Esophagus (tissue), 2 donors: ENCODE measurements at places on chromosomes 12 and 14. TPM values are rescaled to one million over a fixed set of nuclear protein-coding genes. Genes with fewer than 3 reads are reported as not detected.

Gene OVCH1
- 0.02 TPM for polyA plus RNA-seq

Gene SLC2A13
- polyA plus RNA-seq, result 1.0 TPM

Gene GALNT16
- 0.39 TPM for polyA plus RNA-seq

Gene SIX6
- not detected for polyA plus RNA-seq

Gene CABP1
- 1.1 TPM for polyA plus RNA-seq

Gene FIGNL2
- 0.08 TPM for polyA plus RNA-seq

Gene GPRC5A
- polyA plus RNA-seq, result 15.0 TPM

Gene IGF1
- 0.90 TPM for polyA plus RNA-seq

Gene FOXA1
- 9.5 TPM for polyA plus RNA-seq

Gene MIP
- polyA plus RNA-seq, result 0.04 TPM

Gene KCNMB4
- polyA plus RNA-seq, result 0.51 TPM

Gene KCNC2
- polyA plus RNA-seq, result not detected

Gene RNFT2
- 0.09 TPM for polyA plus RNA-seq

Gene NPC2
- polyA plus RNA-seq, result 163 TPM

Gene PLEKHG3
- 27.1 TPM for polyA plus RNA-seq

Gene KIF21A
- polyA plus RNA-seq, result 15.5 TPM
